ENCODE measurements at places on chromosomes 16 and 17. TPM values are rescaled to one million over a fixed set of nuclear protein-coding genes. Genes with fewer than 3 reads are reported as not detected.

DNA sequence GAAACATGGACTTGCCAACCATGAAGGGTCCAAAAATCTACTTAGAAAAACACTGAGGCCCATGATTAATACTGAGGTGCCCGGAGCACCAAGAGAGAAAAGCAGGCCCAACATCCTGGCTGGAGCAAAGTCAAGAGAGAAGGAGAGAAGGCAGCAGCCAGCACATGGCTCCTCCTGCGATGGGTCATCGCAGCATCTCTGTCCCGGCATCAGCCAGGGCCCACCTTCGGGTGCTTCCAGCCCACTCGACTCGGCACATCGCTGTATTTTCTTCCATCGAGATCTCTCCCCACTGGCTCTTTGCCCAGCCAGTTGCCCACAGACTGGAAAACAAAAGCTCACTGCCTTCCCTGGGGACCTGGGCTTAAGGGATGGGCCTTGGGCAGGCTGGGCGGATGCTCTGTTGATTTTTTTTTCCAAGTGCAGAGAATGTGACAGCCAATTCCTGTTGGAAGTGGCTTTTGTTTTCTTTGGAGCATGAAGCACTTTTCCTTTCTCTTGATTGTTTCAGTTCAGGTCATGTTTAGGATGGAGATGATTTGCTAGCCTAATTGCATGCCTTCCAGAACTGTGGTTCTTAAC is 58.1 kb downstream of the CYB5B start:
- DNase-seq: peak; percentile 66

- DNase-seq: no peak
Observed at GRCh38 chr17:19426631-19427030, 15.6 kb downstream of the RNF112 start.

Gene AKAP1
- 9.1 TPM for total RNA-seq

DNA sequence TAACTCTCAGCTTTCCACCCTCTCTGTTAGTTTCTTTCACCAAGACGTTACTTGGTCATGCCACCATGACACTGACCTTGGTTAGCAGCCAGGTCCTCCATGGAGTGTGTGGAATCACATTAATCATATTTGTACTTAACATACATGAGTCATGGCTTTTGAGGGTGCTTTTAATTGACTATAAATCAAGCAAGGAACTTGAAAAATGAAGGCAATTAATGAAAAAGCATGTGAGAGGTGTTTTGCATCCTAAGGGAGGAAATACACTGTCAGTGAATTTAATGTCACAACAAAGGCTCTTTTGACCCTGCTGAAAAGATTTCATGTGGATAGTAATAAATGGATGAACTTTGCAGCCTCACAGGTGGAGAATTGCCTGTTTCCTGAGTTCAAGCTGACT is 240.7 kb downstream of the CDH13 start:
- DNase-seq: peak; percentile 50

DNA sequence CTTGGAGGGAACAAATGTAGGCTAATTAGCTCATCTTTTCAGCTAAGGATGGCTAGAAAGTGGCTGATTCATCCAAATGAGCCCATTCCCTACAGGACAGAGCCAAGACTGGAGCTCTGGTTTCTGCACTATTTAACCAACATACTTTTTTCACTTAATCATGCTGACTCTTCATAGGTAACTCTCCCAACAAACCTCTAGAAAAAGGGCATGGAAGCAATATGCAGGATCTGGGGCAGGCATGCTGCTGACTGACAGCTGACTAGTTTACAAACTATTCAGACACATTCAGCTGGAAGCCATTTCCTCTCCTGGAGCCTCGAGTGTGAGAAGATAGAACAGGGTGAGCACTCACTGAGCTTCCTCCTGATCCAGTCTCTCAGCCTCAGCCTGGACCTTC is 6.2 kb downstream of the BECN1 start:
- no peak for DNase-seq

GRCh38 chr16:69114346-69114975 is 9.0 kb downstream of the HAS3 start:
- no peak for DNase-seq

- DNase-seq: no peak
Observed at GRCh38 chr17:60303406-60304099, 88.4 kb downstream of the USP32 start.

Gene AIPL1
- under 0.01 TPM for total RNA-seq

All from fibroblast of lung (primary cell).